ENCODE measurements at places on chromosomes 5 and 9.

GRCh38 chr9:134755221-134755907 lies 113.8 kb downstream of the COL5A1 start:
- no peak for DNase-seq

GRCh38 chr5:107043665-107044064 lies 627.1 kb downstream of the EFNA5 start:
- no peak for DNase-seq

DNA sequence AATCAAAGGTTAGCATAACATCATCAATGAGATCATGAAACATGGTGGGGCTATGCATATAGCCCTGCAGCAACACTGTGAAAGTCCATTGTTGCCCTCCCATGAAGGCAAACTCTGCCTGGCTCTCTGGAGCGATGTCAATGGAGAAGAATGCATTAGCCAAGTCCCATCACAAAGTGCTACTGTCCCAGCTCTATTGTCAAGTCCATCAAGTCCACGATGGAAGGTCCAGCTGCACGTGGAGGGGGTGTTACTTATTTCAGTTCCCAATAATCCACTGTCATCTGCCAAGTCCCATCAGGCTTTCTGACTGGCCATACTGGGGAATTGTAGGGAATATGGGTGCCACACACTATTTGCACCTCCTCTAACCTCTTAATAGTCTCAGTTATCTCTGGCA lies 10.8 kb downstream of the DMAC1 start:
- DNase-seq = no peak

DNA sequence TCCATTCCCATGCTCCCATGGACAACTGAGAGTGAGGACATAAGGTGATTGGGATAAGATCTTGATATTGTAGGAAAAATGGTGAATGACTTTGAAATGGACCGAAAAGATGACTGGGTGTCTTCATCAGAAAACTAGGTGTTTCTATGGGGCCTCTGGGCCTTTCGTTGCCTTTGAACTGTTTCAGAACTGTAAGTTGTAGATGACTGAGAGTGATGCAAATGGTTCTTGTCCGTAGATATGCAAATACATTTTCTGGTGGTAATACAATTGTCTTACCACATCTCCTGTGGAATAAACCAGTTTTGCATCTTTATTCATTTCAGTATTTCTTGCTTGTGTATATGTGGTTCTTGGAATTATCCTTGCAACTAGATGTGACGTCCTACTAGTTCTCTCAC lies 16.0 kb upstream of the TEX48 start:
- DNase-seq = no peak

All from choroid plexus epithelial cell (primary cell).